ENCODE measurements at places on chromosomes 11 and 22.

GRCh38 chr11:13160806-13161205 lies 116.8 kb upstream of the BMAL1 start:
- no peak for DNase-seq

DNA sequence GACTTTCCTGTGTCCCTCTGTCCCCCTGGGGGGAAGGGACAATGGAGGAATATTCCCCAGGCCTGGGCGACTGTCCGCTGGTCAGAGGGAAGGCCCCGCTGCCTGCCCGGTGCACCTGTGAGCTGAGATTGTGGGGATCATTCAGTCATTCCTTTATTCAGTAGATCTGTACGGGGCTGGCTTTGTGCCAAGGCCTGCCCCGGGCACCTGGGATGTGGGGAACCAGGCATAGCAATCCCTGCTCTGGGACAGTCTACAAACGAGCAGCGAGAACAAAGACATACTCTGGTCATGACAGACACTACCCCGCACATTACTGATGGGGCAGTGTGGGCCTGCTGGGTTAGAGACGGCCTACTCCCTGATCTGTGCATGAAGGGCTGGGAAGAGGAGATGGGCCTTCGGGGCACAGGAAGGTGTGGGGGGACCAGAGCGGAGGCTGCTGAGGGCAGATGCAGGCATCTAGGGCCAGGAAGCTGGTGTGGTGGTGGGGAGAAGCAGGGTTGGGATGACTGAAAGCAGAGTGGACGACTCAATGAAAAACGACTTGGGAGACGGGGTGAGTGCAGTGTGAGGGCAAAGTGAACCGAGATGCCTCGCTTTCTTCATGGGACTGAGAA lies 1.8 kb upstream of the MYO7A start:
- no peak for DNase-seq

- no peak for DNase-seq
Measured at GRCh38 chr22:19646383-19646782, 67.9 kb upstream of the SEPTIN5 start.

DNA sequence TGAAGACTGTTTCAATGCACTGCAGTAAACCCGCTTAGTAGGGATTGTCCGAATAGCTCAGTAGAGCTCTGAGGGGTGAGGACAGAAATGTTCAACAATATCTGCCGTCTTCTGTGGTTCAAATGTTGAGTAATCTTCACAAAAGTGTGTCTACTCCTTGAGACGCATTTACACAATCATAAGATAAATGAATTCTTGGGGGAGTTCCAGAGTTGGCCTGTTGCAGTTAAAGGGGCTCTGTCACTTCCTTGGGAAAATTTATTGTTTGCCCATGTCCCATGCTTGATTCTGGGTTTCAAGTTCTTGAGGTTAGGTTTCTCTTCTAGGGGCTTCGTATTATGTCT lies 614 bp downstream of the ANO3 start:
- DNase-seq: no peak

DNA sequence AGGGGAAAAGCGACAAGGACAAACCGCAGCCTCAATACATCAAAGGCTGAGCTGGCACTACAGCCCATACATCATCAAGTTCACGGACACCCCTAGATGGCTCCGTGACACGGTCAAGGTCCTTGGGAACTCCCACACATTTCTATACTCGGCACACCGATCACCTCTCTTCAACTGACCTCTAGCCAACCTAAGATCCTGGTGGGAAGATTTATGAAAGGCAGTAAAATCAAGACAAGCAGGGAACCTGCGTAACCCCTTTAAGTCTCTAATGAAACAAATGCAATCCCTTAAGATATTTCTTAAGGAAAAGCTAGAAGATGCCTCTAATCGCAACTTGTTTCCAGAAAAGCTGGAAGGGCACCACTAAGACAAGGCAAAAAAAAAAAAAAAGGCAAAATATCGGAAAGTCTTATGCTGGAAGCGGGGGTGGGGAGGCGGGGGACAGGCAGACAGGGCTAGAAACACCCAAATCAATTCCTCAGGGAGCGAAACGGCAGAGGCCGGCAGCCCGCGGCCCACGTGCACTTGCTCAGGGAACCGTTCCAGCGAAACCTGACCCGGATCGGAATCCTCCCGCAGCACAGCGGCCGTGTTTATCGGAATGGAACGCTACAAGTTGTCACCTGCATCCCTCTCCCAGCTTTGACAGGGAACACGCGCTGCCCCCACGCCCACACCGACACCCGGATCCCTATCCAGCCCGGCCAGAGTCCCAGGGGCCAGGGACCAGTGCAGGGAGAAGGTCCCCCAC lies 1.4 kb downstream of the ARHGAP20 start:
- no peak for DNase-seq

GRCh38 chr22:48414651-48415050 lies 1413.0 kb downstream of the BRD1 start:
- no peak for DNase-seq

DNA sequence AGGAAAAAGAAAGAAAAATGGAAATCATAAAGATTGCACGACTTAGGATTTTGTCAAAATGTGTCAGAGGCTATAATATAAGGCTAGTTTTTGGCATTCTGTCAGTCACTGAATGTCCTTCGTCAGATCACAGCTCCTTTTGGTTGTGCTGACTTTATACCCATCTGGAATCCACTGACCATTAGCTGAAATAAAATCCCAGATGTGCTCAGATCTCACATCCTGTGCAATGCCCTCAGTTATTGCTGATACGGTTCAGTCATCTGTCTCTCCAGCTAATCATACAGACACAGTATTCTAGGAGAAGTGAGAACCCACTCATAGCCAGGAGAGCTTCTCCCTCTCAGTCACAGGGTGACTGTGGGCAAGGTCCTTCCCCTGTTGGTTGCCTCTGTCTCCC lies 11.5 kb downstream of the CD44 start:
- DNase-seq: no peak

DNA sequence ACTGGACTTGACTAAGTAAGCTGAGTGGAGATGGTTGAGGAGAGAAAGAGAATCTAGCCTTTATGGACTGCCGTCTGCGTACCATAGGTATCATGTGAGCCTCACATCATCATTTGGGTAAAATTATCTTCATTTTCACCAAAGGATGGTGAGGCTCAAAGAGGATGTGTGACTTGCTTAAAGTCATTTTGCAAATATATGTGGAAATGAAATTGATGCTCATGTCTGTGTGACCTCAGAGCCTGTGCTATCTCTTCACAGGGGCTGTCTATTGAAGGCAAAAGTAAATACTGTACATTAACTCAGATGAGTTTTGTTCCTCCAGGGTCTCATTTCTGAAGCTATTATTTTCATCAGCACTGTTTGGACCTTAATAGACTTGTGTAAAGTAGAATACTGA lies 83.3 kb upstream of the ALKBH3 start:
- DNase-seq: no peak

GRCh38 chr11:75022759-75023396 lies 34.1 kb downstream of the NEU3 start:
- peak; percentile 59 for DNase-seq

- DNase-seq: no peak
Measured at GRCh38 chr22:19877626-19878339, 23.1 kb upstream of the GNB1L start.

DNA sequence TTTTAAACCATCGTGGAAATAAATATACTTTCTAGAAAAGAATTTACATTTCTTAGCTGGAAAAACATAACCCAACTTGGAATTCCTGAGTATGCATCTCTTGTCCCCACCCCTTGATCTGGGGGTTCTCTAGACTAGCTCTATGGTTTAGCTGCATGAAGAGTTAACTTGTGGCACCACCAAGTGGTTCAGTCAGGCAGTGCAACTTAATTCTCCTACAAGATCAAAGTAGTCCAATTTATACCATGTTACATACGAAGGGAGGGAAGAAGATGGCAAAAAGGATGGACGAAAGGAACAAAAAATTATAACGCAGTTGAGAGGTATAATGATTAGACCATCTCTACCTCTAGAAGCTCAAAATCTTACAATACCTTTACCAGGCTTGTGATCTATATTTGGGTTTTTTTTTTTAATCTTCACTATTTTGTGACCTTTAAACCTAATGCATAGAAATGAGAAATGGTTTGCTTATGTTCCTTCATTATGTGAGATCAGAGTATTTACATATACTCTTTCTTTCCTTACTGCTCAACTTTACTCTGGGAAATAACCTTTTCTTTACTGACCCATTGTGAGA lies 28.5 kb upstream of the ALKBH3 start:
- DNase-seq: peak; percentile 24
